ENCODE measurements at places on chromosomes 5 and 9.

DNA sequence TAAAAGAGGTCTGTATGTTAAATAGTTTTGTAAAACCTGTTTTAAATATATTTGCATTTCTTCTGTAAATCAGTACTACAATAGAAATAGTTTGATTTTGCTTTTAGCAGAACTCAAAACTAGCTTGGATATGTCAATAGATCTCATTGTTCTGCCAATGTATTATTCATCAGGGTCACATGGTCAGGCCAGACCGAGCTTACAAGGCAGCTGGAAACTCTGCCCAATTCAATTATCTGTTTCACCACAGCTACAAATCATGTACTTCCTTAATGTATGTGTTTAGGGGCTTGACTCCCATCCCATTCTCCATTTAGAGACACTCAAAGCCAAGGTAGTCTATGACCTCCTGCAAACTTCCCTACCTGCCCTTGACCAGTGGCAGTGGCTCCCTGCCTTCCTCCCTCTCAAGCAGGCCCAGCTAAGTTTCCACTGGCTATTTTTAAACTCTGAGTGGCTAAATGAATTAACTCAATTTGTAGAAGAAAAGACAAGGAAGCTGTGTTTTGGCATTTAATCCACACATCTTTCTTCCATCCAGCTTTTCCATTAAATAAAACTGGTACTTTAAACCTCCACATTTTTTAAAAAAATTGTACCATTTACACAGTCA is 46.4 kb upstream of the SELENOP start:
- no peak for DNase-seq

GRCh38 chr9:110691002-110691549 is 22.5 kb downstream of the MUSK start:
- no peak for DNase-seq

DNA sequence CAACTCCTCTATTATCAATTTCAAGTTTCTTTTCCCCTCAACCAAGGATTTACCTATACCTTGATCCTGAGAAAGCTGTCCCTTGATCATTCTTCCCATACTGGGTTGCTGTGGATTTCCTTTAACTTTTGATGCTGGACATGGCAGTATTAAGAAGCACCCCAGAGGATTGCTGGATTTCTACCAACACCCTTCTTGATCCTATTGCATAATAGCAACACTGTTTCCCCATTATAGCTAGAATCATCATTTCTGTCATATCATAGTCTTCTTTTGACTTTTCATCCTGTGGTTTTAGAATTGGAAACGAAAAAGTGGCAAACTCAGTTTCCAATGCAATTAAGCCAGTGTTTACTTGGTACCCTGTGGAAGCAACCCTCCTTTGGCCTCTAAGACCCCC is 154.9 kb downstream of the ARRDC3 start:
- DNase-seq: no peak

DNA sequence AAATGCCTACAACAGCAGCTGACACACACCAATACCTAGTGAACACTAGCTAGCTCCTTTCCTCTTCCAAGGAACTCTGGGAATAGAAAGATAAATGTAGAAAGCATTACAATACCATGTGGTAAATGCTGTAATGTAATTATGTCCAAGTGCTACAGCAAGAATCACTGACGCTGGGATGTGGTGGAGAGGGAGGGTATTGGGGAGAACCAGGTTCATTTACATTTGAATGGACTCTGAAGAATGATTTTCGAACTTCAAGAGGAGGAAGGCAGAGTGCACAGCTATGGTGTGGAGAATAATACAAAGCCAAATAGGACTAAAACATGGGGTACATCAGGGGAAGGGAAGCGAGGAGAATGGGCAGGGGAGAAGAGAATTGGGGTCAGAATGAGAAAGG is 158.0 kb downstream of the CDK5RAP2 start:
- DNase-seq: no peak

GRCh38 chr5:116216246-116216645 is 131.4 kb downstream of the COMMD10 start:
- DNase-seq: no peak

DNA sequence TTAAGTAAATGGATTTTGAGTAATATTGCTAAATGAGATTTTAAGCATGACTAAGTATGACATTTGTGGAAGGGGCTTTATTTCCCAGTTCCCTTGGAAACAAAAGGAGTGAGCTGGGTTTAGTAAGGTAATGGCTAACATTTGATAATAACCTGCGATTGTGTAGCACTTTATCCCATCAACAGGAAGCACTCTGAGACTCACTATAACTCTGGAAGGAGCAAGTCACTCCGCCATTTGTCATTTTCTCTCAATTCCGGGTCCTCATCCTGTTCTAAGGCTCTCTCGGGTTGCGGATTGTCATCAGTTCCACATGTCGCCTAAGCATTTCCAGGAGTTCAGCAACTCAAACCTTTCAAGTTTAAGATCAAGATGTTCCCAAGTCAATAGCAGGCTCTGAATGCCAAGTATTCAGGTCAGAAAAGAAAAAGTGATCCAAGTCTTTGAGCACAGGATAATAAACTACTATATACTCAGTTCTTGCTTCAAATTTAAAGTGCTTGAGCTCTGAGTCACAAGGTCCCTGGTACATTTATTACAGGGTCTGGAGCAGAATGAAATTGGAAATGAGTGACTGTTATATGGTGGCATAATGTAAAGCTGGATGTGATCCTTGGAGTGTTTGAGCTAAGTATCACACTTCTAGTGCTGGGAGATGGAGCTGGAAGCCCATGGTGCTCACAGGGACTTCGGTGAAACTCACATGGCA is 39.3 kb downstream of the CAPSL start:
- no peak for DNase-seq

DNA sequence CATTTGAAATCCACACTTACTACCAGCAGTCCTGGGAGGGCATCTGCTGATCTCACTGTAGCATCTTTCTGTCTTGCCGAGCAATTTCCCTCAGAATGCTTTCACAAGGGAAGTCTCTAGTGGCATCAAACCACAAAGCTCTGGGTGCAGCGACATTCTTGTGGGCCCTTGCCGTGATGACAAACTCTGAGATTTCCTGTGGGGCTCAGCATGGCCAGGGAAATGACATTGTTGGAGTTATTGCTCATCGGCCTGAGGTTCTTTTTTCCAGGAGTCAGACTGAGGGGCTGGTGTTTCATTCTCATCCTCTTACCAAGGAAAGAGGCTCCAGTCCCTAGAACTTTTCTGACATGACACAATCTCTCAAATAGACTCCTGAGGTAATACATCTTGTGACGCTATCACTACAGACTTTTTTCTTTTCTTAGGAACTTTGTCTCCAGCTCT is 51.4 kb downstream of the PFDN1 start:
- peak; percentile 66 for DNase-seq

DNA sequence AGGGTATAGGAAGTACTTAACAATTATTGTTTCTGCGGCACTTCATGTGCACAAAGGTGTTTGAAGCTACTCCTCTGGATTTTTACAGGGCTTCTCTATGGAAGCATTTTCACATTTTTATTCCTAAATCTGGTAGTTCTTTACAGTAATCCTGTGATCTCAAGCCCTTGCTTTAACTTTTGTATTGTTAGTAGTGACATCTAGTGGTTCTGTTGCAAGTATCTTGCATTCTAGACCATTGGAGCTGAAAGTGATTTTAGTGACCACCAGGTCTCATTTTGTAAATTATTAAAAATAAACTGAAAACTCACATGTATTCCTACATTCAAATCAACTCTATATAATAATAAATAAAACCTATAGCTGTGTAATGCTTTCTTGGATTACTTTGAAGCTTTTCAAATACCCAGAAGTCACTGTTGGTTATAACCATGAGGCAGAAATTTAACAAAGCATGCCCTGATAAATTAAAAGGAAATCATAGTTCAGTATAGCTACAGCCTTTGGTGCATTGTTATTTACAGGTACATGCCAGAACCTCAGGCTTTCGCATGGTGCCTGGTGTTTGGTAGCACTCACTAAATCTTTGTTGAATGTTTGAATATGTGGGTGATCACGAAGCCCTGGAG is 18.9 kb downstream of the RPS23 start:
- no peak for DNase-seq

GRCh38 chr5:90307322-90307721 is 102.2 kb downstream of the CETN3 start:
- no peak for DNase-seq

- DNase-seq: no peak
Measured at GRCh38 chr9:137354845-137355760, 53.0 kb upstream of the NRARP start.

DNA sequence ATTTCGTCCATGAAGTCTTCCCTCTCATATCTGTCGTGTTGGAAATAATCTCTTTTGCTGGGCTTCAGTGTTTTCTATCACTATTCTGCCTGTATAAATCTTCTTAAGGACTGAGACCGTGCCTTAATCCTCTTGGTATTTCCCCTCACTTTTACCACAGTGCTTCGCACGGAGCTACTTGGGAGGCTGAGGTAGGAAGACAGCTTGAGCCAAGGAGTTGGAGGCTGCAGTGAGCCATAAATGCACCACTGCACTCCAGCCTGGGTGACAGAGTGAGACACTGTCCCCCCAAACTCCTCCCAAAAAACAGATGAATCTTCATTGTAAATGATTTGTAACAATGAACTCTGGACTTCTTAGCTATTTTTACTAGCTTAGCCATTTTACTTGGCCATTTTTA is 57.8 kb downstream of the PHAX start:
- no peak for DNase-seq

DNA sequence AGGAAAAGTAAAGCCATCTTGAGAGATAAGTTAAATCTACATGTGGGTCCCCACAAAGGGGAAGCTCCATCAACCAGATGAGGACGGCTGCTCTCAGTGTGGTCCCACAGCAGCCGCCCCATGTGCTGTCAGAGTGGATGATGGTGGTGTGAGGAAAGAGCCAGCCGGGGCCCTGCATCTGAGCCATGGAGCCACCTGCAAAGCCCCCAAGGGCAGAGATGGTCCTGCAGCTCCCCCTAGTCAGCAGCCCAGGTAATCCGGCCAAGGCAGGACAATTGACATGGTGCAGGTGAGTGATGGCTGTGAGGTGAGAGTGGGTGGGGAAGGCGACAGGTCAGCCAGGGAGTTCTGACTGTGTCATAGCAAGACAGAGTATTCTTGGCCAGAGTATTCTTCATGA is 458.8 kb downstream of the ICE1 start:
- no peak for DNase-seq

DNA sequence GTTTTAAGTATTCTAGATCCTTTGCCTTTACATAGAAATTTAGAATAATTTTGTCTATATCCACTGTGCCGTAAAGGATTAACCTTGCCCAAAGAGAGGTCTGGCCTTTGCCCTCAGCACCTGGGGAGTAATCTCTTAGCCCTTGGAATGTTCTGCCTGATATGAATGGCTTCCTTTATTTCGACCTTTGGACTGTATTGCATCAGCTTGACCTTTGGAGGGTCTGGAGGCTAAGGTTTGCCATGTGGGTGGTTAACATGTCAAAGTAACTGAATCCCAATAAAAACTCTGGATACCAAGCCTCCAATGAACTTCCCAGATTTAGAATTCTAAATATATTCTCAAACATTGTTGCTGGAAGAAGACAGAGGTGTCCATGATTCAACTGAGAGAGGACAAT is 54.7 kb downstream of the NR2F1 start:
- no peak for DNase-seq

DNA sequence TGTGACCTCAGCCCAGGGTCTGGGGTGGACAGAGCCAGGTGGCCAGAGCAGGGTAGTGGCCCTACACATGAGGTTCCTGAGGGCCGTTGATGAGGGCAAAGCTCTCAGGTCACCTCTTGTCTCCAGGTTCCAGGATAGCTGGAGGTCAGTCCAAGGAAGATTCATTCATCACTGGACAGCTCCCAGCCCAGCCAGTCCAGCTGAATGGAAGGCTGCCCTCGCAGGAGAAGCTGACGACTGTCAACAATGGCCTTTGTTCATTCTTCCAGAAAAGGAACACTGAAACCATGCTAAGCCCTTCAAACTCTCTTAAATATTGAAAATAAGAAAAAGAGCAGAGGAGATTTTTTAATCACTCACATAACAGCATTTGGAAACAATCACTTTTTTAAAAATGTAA is 169.7 kb upstream of the TBCA start:
- DNase-seq: no peak

DNA sequence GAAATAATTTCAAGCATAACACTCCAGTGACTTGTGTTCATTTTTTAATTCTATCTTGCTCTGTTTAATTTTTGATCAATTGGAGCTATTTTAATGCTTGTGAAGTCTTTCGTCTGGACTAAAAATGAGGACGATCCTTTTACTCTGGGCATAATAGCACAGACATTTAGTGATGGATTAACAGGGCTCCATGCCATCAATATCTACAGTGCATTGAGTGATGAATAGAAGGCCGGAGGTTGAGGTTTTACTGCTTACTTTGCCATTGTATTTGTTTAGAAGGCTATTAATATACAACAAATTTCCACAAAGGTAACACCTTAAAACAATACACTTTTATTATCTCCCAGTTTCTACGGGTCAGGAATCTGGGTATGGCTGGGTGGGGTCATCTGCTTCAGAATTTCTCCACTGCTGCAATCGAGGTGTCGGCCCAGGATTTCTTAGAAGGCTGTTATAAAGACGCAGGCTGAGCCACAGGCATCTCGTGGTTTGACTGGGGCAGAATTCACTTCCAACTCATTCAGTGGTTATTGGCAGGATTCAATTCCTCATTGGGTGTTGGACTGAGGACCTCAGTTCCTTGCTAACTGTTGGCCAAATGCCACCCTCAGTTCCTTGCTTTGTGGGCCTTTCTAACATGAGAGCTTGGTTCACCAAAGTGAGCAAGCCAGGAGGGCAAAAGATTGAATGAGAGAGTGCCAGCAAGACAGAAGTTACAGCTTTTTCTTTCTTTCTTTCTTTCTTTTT is 265.4 kb upstream of the VLDLR start:
- no peak for DNase-seq

- no peak for DNase-seq
Measured at GRCh38 chr9:3920604-3921582, 379.0 kb downstream of the GLIS3 start.

DNA sequence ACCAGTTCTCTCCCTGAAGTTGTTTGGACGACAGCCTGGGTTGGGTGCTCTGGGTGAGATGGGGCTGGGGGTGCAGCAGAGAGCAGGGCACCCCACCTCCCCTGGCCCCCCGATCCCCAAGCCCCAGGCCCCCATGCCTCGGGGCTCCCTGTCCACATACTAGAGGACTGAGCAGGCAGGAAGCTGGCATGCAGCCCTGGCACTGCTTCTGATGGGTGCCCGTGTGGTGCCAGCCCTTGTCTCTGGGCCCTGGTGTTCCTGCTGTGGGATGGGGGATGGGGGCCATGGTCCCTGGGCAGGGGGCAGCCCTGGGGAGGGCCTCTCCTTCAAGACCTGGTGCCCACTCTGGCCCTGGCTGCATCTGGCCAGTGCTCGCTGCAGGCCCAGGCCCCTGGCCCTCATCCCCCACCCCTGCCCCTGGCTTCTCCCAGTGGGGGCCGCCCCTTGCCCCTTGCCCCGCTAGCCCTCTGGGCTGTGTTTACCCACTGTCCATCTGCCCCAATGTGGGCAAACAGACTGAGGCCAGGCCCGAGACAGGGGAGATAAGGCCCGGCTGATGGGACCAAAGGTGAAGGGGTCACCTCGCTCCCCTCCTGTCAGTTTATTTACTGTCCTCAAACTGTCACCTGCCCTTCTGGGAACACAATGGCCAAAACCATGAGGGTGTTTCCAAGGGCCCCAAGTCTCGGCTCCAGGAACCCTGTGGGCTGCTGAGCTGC is 67.3 kb upstream of the RXRA start:
- no peak for DNase-seq

Measured in CD4-positive, alpha-beta T cell treated with Interleukin-17A for 4 hours (primary cell).